Mammary epithelial cell (primary cell): ENCODE measurements at places on chromosomes 1 and 21. TPM values are rescaled to one million over a fixed set of nuclear protein-coding genes. Genes with fewer than 3 reads are reported as not detected.

The CCNL2 gene
- 140 and 165 TPM in 2 replicates for total RNA-seq

GRCh38 chr1:10495952-10496351 lies 21.2 kb downstream of the PEX14 start:
- peak; percentile 100 for DNase-seq

The FLG2 gene
- not detected in 2 replicates for total RNA-seq

The GLUL gene
- 252 and 471 TPM in 2 replicates for total RNA-seq

DNA sequence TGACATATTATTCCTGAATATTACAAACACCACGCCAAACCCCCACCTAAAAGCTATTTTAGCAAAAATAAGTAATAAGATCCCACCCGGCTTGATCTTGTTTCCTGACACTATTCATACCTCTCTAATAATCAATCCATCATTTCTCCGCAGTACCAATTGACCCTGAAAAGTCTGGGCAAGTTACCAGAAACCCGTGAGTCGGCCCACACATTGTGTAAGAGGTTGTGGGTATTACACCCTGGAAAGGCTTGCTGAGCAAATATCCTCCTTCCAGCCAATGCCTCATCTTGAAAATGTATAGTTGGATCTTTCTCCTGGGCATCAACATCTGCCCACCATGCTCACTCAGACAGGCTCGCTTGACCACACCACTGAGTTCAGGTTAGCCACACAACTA lies 451.0 kb downstream of the TTLL7 start:
- DNase-seq = no peak
